ENCODE measurements at places on chromosomes 12 and 14.

DNA sequence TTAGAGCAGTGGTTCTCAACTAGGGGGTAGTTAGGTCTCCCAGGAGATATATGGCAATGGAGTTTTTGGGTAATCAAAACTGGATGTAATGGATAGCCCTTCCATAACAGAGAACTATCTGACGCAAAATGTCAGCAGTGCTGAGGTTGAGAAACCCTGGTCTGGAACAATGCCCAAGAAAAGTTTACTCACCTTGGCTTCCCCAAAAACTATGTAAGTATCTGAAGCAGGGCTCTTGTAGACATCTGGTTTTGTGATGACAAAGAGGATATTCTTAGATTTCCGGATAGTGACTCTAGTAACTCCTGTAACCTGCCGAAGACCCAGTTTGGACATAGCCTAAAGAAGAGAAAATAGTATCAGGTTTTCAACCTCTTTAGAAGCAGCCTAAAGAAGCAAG, 11.8 kb downstream of the NACA start:
- DNase-seq: no peak

GRCh38 chr12:124626971-124627411, 59.6 kb upstream of the NCOR2 start:
- no peak for DNase-seq

- no peak for DNase-seq
Measured at GRCh38 chr12:104280717-104281458, 22.7 kb upstream of the EID3 start.

DNA sequence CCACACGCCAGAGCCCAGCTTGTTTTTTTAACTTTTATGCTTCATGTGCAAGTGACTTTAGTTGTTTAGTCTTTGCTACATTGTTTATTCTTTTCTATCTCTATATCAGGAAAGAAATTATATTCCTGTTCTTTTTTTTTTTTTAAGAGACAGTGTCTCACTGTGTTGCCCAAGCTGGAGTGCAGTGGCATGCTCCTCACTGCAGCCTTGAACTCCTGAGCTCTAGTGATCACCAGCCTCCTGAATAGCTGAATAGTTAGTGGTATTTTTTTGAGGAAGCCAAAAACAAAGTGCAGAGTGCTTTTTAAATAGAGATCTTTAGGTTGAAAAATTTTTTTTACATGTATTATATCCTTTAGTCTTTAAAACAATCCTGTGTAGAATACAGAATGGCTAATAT, 58.2 kb downstream of the ETNK1 start:
- DNase-seq: no peak

DNA sequence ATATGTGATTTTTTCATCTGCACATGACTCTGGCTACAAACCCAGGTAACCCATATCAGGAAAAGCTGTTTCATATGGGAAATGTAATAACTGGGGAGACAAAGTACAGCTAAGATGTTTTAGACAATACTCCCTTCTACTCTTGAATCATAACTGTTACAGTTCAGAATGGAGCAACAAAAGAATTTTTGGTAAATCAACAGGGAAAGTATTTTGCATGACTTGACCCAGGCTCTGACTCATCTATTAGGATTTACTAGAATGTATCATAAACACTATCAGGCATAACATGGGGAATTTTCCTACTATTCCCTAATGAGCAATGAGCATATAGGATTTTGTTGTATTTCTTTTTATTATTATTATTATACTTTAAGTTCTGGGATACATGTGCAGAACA, 553.0 kb downstream of the SLC16A7 start:
- DNase-seq: no peak

- DNase-seq: no peak
Measured at GRCh38 chr12:27924350-27925135, 48.0 kb downstream of the PTHLH start.

DNA sequence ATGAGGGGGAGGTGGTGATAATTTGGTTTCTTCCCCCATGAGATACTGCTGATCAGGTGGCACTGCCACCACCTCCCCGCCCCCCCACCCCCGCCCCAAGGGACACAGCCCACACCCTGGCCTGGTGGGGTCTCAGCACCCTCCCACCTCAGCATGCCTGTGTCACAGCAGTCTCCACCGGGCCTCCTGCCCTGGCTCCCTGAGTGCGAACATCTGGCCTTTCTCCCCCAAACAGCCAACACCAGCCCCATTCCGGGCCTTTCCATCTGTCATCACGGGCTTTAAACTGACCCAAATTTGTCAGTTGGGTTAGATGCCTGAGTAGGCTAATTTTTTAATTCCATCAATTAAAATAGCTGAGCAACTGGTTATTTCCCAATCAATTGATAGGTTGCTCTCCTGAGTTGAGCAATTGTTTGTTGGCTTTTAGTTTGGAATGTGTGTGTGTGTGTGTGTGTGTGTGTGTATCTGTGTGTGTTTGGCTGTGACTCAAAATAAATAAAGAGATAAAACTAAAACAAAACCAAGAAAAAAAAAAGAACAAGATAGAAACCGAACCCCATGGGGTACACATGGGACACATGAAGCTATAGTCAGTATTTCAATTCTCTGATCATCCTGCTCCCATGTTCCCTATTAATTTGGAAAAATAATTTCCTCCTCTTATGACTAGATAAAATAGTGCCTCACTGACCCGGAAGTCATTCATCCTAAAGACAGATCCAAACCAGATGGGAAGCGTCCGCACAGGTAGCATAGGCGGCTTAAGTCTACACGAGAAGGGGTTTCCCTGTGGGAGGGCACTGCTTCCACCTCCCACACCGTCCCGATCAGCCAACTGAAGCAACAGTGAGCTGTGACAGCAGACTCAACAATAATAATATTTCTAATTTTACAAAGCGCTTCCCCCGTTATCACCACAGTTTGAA, 7.4 kb downstream of the SERPINA12 start:
- DNase-seq: no peak

GRCh38 chr12:63917864-63918799, 73.6 kb downstream of the SRGAP1 start:
- no peak for DNase-seq

- DNase-seq: no peak
Measured at GRCh38 chr14:88354358-88354757, 31.1 kb upstream of the SPATA7 start.

DNA sequence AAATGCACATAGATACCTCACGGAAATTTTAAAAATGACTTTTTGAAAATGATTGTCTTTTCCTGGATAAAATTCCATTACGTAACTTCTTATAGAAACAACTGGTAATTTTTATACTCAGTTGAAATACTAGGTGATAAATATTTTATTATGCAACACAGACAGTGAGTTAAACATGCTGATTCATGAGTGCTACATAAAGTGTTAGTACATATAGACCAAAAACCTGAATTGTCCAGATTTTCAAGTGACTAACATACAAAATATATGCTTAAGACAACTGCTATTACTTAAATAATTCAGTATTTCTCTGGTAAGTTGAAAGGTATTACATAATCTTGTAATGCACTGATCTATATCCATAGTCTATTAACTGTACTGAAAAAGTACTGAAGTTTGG, 11.9 kb downstream of the PTPRO start:
- DNase-seq: no peak

- DNase-seq: no peak
Measured at GRCh38 chr12:4197922-4198763, 75.4 kb upstream of the CCND2 start.

GRCh38 chr12:124296295-124296915, 1.5 kb downstream of the RFLNA start:
- no peak for DNase-seq

DNA sequence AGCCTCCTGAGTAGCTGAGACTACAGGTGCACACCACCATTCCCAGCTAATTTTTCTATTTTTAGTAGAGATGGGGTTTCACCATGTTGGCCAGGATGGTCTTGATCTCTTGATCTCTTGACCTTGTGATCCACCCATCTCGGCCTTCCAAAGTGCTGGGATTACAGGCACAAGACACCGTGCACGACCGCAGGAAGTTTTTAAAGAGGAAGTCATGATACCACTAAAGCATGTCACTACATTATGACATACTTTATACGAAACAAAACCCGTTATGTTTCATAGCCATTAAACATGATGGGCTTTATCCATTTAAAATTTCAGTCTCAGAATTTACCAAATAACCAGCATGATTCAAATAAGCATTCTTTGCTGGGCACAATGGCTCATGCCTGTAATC, 83.8 kb upstream of the DUSP6 start:
- no peak for DNase-seq

- DNase-seq: no peak
Measured at GRCh38 chr12:109347589-109347988, at the start of gene MYO1H. Gene MYO1H (plus strand): TSS chr12:109347900. CDS start chr12:109347961, 61 bp downstream.

- no peak for DNase-seq
Measured at GRCh38 chr12:18267427-18268099, 6.2 kb downstream of the PIK3C2G start.

- DNase-seq: no peak
Measured at GRCh38 chr14:103561381-103562178, 877 bp downstream of the BAG5 start.

DNA sequence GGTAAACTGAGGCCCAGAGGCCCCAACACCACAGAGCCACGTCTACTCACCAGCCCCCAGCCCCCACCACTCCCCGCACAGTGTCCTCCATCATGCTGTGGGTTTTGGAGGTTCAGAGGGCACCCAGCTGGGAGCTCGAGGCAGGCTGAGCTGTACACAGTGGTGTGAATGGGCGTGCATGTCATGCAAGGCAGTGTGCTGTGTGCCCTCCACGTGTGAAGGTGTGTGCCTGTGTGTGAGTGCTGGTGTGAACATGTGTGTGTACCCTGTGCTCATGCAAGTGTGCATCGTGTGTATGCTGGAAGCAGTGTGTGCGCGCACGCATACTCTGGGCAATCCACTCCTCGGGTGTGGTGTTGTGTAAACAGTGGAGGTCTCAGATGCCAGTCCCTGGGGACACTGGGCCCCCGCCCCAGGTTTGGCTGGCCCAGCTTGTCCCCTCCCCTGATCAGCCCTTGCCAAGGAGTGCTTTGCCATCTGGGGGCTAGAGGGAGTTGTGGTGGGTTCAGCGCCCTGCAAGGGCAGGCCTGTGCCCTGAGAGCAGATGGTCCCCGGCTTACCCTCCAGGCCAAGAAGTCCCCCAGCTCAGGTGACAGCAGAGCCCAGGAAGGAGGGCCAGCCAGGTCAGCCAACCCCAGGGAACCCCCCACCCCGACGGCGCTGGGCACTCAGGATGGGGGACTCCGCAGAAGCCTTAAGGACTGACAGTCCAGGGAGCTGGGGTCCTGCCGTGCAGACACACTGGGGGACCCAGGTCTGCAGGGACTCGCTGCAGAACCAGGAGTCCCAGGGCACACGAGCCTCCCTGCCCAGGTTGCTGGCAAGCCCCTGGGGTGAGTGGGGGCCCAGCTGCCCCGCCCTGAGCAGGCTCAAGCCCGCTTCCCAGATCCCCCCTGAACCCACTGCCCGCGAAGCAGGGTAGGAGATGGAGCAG, 23.8 kb upstream of the GPR132 start:
- no peak for DNase-seq

- DNase-seq: no peak
Measured at GRCh38 chr14:73146111-73146510, 9.8 kb downstream of the PSEN1 start.

GRCh38 chr14:71308671-71309070, 401.4 kb downstream of the PCNX1 start:
- DNase-seq: no peak

- DNase-seq: no peak
Measured at GRCh38 chr12:77998236-77998786, 167.6 kb downstream of the NAV3 start.

- DNase-seq: no peak
Measured at GRCh38 chr12:126890097-126890496, 1376.9 kb upstream of the TMEM132C start.

DNA sequence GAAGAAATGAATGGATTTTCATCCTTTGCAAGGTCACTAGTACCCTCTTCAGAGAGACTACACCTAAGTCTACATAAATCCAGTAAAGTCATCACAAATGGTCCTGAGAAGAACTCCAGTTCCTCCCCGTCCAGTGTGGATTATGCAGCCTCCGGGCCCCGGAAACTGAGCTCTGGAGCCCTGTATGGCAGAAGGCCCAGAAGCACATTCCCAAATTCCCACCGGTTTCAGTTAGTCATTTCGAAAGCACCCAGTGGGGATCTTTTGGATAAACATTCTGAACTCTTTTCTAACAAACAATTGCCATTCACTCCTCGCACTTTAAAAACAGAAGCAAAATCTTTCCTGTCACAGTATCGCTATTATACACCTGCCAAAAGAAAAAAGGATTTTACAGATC, 40.8 kb downstream of the SPATA7 start:
- DNase-seq: no peak

DNA sequence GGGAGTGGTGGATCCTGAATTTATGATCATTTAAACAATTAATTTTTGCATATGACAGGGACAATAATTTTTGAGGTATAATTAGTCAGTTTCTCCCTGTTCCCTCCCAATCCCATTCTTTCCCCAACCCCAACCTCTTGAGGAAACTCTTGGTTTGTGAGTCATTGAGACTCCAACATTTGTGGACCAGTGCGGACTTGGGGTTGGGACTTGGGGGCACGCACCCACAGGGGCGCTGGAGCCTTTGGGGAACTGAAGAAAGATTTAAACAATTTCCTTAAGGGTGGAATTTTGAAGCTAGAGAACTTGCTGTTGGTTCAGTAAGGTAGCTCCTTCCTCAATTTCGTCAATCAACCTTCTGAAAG, 17.4 kb upstream of the PTGR2 start:
- DNase-seq: no peak

DNA sequence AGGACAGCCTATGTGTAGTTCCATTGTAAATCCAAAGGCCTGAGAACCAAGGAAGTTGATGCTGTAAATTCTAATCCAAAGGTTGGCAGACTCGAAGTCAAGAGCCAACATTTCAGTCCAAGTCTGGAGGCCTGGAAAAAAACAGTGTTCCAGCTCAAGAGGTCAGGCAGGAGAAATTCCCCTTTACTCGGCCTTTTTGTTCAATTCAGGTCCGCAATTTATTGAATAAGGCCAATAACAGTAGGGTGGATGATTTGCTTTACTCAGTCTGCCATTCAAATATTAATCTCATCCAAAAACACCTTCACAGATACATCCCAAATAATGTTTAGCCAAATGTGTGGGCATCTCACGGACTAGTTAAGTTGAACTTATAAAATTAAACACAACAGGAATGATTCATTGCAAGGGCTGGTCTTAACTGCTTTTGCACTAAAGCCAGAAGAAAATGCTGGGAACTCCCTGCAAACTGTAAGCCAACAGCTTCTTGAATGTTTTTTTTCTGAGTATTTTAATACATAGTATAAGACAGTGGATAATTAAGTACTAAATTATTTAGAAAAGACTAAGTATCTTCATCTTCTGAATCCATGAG, 197.4 kb upstream of the GARIN6 start:
- DNase-seq: no peak

- no peak for DNase-seq
Measured at GRCh38 chr14:92409043-92409442, 86.1 kb downstream of the SLC24A4 start.

- DNase-seq: no peak
Measured at GRCh38 chr12:79566452-79567174, 124.2 kb downstream of the PAWR start.

- no peak for DNase-seq
Measured at GRCh38 chr14:92173668-92174067, 51.9 kb downstream of the CPSF2 start.

All from NCI-H1105 (cell line).